Right renal pelvis (tissue), 4 donors: ENCODE measurements at places on chromosomes 4 and X. TPM values are rescaled to one million over a fixed set of nuclear protein-coding genes. Genes with fewer than 3 reads are reported as not detected.

GRCh38 chrX:13055486-13055885 lies 11.1 kb upstream of the FAM9C start:
- no peak for DNase-seq

The COMMD8 gene
- 47.2 TPM for polyA plus RNA-seq

The POU3F4 gene
- 8.3 TPM for polyA plus RNA-seq

The PITX2 gene
- 2.8 TPM for polyA plus RNA-seq

The ELOVL6 gene
- 26.2 TPM for polyA plus RNA-seq

The ARHGAP4 gene
- polyA plus RNA-seq, result 24.6 TPM

The NHS gene
- polyA plus RNA-seq, result 19.6 TPM

The CD40LG gene
- polyA plus RNA-seq, result 0.10 TPM

The MAGEE2 gene
- polyA plus RNA-seq, result 0.49 TPM
